ENCODE measurements at places on chromosomes 6 and 20. TPM values are rescaled to one million over a fixed set of nuclear protein-coding genes. Genes with fewer than 3 reads are reported as not detected.

GRCh38 chr20:45315672-45316071 lies 7.6 kb upstream of the MATN4 start:
- no peak for DNase-seq

DNA sequence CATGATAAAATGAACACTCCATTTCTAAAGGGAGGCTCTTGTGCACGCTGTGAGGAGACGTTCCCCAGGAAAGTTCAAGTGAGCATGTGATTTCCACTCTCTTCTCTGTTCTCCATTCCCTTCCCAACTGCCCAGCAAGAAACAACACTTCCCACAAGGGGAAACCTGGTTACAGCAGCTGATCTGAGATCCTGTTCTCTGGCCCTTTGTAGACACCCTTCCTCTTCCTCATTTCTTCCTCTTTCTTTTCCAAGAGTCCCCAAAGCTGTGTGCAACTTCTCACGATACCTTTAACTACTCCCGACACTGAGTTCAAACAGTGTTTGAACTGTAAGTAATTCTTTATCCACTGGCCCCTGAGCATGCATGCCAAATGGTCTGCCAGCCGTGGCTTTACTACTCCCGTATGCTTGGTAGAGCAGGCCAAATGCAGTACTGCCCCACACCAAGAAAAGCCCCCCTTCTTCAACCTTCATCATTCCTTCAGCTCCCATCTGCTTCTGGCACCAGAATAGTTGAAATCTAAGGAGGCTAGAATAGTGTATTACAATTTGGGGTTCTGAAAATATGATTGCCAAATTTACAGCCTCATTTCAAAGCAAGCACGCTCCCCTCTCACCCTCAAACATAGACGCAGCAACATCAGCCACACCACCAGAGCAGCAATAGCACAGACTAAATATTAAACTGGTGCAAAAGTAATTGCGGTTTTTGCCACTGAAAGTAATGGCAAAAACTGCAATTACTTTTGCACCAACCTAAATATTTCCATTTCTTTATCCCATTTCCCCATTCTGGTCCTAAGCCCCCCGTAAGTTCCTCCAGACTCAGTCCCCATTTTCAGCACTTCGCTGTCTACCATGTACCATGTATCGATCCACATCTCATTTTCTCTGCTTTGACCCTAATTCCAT lies 4.3 kb downstream of the HLA-DMB start:
- no peak for DNase-seq

- no peak for DNase-seq
Measured at GRCh38 chr6:36969240-36969691, 14.7 kb downstream of the PI16 start.

ARHGAP18 gene
- total RNA-seq: 20.2 TPM

DNA sequence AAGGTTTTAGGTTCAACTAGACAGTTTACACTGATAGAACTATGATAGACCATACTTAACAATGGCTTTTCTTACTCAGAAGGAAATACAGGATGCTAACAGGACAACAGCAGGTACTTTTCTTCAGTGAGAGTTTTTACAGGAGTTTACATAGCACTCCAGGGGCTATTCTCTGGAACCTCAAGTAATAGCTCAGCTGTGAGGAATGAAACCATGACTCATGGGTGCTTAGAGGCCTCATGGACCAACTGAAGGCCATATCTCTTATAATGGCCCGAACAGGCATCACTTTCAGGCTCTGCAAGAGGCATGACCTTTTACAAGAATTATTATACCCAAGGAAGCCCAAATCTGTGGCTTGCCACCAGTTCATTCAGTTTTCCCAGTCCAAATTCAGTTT lies 31.8 kb downstream of the TREML1 start:
- DNase-seq: no peak

- DNase-seq: no peak
Measured at GRCh38 chr20:10662661-10663458, 10.9 kb downstream of the JAG1 start.

- no peak for DNase-seq
Measured at GRCh38 chr20:33609504-33609903, 52.6 kb upstream of the C20orf144 start.

DNA sequence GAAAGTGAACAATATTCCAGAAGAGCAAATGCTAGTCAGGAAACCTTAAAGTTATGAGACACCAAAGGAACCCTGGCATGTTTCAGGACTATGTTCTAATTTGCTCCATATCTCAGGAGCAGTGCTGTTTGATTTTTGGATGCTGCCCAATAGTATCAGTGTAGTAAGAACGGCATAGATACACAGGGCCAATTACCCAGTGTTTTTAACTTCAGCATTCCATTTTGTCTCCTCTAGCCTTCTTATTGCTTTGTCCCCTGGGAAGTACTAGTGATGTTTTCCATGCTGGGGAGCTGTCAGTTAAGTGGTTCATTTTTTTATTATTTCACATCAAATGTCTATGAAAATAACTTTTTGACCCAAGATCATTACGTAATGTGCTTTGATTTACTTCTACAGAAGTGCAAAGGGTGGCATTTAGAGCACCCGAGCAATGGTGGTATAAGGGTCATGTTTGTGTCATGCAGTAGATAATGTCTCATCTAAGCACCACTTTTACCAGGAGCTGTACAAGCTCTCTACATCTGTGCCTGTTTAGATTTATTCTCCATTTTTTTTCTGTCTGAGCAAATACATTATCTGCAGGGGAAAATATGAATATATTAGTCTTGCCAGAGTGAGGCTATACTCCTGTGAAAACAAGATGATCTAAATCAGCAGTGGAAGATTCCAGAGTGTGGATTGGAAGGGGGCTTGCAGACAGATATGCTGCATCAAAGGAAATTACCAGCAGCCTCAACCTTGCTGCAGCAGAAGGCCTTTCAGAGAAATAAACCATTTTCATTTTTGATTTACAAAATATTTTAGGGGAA lies 198.8 kb upstream of the OPRM1 start:
- peak; percentile 46 for DNase-seq

GRCh38 chr20:62051144-62051543 lies 14.5 kb downstream of the TAF4 start:
- DNase-seq: no peak

DNA sequence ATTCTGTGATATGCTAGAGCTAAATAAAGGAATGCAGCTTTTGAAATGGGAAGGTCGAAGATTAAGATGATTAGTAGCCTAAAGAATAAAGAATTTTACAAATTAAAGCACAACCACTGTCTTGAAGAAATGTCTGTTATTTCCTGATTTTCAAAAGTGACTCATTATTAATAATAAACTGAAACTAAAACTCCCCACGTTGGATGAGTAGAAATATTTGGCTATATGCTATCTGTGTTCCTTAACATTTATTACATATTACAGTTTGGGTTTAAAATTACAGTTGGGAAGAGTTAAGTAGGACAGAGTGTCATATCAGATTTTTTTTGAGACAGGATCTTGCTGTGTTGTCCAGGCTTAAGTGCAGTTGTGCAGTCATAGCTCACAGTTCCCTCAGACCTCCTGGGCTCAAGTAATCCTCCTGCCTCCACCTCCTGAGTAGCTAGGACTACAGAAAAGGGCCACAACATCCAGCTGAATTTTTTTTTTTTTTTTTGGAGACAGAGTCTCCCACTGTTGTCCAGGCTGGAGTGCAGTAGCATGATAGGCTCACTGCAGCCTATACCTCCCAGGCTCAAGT lies 47.1 kb downstream of the AKIRIN2 start:
- DNase-seq: no peak

- DNase-seq: no peak
Measured at GRCh38 chr20:46359233-46359751, 47.1 kb downstream of the ELMO2 start.

GRCh38 chr20:15287329-15287728 lies 949.9 kb upstream of the FLRT3 start:
- no peak for DNase-seq

JAG1 gene
- 133 TPM for total RNA-seq

PFDN6 gene
- total RNA-seq: 25.3 TPM

GRCh38 chr6:142800240-142800639 lies 144.7 kb downstream of the HIVEP2 start:
- no peak for DNase-seq

DNA sequence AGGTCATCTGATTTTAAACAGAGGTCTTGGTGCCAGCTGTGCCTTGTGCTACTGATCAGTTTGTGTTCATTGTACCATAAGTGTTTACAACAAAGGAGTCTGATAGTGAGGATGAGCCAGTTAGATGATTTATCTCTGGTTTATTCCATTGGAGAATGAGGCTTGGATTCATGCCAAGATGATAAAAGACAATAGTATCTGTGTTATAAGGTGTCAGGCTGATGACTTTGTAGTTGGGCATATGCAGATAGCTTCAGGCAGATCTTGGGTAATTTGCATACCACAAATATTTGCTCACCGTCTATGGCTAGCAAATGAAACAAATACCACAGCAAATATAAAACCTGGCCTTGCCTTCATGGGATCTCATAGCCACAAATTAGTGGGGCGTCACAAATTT lies 43.3 kb upstream of the PHACTR2 start:
- DNase-seq: no peak

GRCh38 chr6:46476301-46476700 lies 14.9 kb downstream of the RCAN2 start:
- no peak for DNase-seq

GRCh38 chr6:82569022-82569421 lies 205.4 kb downstream of the TPBG start:
- DNase-seq: no peak

FLRT3 gene
- 50.4 TPM for total RNA-seq

- DNase-seq: no peak
Measured at GRCh38 chr20:33291830-33292355, 8.9 kb downstream of the BPIFB1 start.

SS18L1 gene
- total RNA-seq: 18.5 TPM

DNA sequence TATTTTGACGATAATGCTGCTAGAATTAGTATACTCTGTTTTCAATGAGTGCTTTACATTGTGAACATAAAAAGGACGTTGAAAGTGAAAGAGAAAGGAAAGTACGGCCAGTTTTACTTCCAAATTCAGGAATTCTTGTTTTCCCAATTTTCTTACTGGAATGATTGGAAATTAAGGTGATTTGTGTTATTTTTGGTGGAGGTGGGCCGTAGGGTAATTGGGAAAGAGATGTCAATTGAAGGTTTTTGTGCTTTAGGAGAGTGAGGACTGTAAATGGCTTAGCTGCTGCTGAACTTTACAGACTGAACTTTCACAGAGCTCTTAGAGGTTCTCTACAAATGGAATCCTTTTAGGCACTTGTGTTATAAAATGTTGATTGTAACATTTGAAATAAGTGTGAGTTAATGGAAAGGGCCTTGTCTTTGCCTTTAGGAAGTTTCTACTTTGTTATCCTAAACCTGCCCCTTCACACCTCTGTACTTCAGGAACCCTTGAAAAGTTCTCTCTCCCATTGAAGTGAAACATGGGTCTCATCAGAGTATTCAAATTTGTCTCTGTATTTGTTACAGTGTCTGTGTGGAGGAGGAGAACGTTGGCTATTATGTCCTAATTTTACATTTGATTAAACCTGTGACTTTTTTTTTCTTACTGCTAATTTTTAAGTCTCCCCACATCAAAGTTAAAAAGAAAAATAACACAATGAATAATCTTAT lies 256.4 kb downstream of the ARID1B start:
- no peak for DNase-seq

PTCRA gene
- total RNA-seq: not detected

TXLNB gene
- 15.0 TPM for total RNA-seq

- no peak for DNase-seq
Measured at GRCh38 chr6:1212919-1213318, 99.0 kb upstream of the FOXQ1 start.

CALHM5 gene
- 4.6 TPM for total RNA-seq

GRM1 gene
- 0.10 TPM for total RNA-seq

CCR6 gene
- total RNA-seq: 0.30 TPM

ENPP5 gene
- total RNA-seq: 0.99 TPM

DNA sequence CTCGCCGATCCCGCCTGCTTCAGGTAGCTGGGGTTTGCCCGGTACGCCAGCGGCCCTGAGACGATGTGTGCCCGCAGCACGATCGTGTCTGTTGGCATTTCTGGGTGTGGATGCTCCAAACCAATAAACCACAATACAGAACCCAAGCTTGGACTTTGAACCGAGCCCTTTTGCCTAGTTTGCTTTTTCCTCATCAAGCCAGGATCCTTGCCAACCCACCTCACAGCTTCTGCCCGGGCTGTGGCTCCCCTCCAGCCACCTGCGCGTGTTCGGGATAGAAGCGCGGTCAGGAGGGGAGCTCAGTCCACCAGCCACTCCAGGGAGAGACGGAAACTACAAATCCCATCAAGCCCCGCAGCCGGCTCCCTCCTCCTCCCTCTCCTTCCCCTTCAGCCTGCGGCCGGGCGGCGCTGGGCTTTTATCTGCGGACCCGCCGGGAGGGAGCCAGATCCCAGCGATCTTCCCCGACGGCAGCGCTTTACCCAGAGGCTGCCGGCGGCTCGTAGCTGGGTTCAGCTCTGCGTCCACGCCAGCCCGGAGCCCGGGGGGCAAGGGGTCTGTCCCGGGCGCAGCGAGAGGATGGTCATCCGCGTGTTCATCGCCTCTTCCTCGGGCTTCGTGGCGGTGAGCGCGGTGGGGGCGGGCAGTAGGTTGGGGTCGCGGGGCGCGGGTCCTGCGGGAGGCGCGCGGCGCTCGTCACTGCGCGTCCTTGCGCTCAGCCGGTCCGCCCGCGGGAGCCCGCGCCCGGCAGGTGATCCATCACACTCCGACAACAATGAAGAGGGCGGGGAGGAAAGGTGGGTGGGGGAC lies at the start of gene SH3BGRL2:
TSS of gene SH3BGRL2 (plus strand) at position 447 of the 810 bp plus-strand sequence. CDS start at position 580, 133 bp downstream.
- DNase-seq: no peak

DNA sequence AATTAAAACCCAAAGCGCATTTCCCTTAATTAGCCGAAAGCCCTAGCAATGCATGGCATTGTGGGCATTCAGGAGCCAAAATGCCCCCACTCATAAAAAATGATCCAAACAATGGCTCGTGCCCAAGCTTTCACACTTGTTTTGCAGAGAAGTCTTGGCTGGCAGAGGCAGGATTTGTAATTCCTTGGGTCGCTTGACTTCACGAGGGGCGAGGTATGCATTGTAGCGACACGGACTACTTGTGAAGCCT lies 613 bp upstream of the SASH1 start:
- DNase-seq: no peak

GABRR1 gene
- total RNA-seq: 0.20 TPM

DEFB119 gene
- total RNA-seq: not detected

TPMT gene
- total RNA-seq: 5.9 TPM

- DNase-seq: no peak
Measured at GRCh38 chr6:32578962-32579361, 10.7 kb downstream of the HLA-DRB1 start.

- DNase-seq: no peak
Measured at GRCh38 chr6:55679503-55679902, 100.5 kb upstream of the HMGCLL1 start.

VSX1 gene
- total RNA-seq: 0.10 TPM
